ENCODE measurements at places on chromosomes 13 and 19.

DNA sequence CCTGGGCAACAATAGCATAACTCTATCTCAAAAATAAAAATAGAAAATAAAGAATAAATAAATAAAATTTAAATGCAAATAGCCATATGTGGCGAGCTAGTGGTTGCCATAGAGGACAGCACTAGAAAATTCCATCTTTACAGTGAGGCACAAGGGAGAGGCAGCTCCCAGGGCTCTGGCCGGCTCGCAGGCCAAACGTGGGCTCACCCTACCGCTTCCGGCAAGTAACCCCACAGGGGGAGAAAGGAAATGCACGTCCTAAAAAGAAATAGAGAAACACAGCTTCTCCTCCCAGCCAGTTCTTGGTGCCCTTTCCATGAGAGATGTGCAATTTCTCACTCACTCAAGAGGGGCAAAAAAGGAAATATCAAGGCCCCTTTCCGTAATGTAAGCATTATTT lies 12.4 kb upstream of the GRWD1 start:
- no peak for DNase-seq

- DNase-seq, result peak; percentile 43
Observed at GRCh38 chr19:39342647-39343305, 555 bp downstream of the SAMD4B start.

GRCh38 chr19:7461841-7462629 lies 26.8 kb downstream of the PEX11G start:
- no peak for DNase-seq

DNA sequence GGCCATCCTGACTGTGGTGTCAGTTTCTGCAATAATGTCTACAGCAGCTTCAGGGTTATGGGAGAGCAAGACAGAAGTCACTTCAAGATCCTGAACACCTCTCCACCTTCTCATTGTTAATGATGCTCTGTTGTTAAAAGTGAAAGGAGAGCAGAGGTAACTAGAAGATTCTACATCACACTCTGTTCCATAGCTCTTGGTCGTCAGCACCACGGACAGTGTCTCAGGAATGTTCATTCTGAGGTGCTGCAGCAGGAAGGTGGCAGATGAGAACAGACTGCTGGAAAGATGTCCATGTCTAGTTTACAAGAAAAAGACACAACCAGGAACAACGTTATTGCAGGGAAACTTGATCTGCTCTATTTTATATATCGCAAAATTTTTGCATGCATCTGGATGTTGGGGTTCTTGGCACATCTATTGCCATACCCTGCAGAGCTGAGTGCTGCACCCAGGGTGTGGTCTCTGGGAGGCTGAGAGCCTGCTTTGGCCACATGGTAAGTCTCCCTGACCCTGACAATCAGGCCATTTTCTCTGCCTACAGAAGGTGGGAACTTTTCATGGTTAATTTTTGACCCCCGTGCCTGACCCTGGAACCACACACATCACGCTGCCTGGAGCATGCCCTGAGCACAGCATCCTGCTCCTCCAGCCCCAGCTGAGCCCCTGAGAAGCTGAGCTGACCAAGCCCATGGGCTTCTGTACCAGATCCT lies 12.7 kb downstream of the CEACAM21 start:
- no peak for DNase-seq

- DNase-seq, result no peak
Observed at GRCh38 chr19:50223439-50223716, 20.0 kb downstream of the MYH14 start.

DNA sequence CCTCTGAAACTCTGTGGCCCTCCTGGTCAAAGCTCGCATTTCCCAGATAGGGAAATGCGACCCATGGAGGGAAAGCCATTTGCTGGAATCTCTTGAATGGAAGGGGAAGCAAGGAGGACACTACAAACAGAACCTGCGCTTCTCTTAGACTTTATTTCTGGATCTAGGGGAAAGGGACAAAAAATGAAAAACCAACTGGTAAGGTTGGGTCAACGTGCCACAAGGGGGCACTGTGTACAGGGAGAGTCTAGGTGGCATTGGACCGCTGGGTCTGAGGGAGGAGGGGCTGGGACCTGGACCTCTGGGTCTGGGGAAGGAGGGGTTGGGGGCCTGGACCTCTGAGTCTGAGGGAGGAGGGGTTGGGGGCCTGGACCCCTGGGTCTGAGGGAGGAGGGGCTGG lies 5.0 kb downstream of the KLK4 start:
- DNase-seq, result no peak

Data from hepatic stellate cell (primary cell).